ENCODE measurements at places on chromosomes 2 and 18.
A peak's percentile ranks its signal among the peaks of the same experiment; 100 is the strongest.

GRCh38 chr2:11533278-11534070, at the start of gene GREB1:
Gene GREB1 (plus strand): TSS chr2:11534045. CDS start chr2:11556615, 22,570 bp downstream.
- no peak for DNase-seq

DNA sequence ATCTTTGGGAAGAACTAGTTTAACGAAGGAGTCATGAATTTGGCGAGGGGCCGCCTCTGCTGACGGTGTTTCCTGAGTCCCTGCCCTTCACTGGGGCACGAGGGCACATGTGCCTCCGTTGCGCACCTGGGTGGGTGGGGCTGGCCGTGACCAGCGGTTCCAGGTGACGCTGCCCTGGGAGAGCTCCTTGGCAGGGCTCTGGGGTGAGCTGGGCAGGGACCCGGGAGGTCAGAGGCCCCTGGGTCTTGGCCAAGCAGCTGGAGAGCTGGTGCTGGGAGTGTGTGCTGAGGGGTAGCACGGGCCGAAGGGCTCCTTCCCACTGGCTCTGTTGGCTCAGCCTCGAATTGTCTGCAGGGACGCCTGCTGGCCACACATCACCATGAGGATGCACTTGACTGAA, 104.6 kb downstream of the RTP5 start:
- no peak for DNase-seq

GRCh38 chr18:56559044-56559443, 79.3 kb downstream of the TXNL1 start:
- no peak for DNase-seq

DNA sequence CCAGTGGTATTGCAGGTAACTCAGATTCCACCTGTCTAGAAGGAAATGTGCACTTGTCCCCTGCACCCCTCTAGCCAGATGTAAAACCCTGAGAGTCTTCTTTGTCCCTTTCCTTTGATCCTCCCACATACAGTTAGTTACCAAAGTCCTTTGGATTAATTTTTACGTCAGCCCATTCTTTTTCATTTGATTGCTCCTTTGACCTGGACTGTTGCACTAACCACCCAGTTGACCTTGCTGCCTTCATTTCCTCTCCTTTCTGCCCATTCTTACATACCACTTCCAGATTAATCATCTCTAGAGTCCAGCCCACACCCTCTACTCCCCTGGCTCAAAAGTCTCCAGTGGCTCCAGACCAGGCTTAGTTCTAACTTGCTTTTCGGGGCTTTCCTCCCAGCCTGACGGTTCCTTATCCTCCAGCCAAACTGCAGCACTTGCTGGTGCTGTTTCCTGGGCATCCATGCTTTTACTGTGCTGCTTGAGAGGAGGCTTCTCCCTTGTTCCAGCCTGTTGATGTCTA, 99.3 kb downstream of the SPTBN1 start:
- DNase-seq = peak; percentile 30

DNA sequence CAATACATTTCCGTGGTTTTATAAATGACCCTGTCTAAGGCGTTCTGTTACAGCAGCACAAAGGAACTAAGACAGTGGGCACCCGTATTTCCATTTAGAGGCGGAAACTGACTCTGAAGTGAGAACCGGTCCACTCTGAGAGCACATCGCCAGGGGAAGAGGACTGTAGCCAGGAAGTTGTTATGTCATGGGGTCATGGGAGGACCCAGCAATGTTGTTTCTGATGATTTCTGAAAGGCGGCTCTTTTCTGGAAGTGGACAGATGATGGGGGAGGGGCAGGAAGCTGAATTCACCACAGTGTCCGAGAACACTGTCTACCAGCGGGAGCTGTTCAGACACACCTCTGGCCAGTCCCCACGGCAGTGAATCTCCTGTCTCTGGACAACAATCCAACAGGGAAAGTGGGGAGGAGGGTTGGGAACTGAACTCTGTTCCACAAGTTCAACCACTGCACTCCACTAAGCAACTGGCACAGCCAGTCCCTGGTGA, 2.1 kb upstream of the LRRFIP1 start:
- DNase-seq = peak; percentile 26

DNA sequence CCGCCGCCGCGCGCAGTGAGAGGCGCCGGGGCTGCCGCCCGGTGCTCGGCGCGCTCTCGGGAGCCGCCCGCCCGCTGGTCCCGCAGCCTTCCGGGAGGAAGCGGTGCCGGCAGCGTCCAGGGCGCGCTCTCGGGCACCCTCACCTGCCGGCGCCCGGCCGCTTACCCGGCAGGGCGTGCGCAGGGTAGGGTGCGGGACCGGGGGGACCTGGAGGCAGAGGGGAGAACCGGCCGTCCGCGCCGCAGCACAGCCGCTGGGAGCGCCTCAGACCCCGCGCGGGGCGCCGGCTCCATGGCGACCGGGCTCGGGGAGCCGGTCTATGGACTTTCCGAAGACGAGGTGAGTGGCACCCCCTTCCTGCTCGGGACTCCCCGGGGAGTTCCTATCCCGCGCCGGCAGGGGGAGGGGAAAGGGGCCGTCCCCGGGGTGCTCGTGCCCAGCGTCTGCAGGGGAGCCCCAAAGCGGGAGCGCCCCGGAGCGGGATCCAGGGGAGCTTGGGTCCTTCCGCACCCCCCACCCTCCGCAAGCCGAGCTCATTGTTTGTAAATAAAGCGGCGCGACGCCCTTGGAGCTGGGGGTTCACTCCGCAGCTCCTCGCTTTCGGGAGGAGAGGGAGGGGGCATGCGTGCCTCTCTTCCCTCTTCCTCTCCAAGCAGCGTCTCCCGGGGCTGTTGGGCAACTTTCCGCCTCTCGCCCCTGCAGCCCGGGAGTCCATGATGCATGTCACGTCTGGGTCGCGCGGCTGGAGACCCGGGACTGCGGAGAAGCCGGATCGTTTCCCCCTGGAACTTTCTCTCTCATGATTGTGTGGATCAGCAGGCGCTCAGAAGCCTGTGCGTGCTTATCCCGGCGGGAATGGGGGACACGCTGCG, 580 bp downstream of the NEDD4L start:
- peak; percentile 55 for DNase-seq

DNA sequence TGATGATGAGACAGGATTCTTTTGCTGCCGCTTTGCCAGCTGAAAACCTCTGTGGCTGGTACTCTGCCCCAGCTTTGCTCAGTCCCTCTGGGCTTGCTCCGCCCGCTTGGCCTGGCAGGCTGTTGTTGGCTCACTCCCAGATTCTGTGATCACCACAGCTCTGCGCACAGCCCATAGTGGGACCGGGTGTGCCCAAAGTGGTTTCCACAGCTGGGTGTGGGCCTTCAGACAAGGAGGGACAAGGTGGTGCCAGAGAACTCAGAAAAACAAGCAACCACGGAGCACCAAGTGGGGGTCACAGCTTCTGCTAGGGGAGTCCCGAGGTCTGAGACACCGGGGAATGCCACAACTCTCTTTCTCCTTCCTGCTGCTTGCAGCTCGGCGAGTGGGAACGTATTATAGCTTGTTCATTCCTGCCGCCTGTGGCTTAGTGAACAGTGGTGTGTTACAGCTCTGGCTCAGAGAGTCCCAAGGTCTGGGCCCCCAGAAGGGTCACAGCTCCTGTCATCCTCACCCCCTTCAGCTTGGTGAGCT, 9.2 kb upstream of the KYNU start:
- peak; percentile 77 for DNase-seq

- no peak for DNase-seq
Observed at GRCh38 chr2:24123922-24124580, 782 bp downstream of the FAM228B start.

GRCh38 chr2:223887127-223887526, 49.7 kb upstream of the AP1S3 start:
- no peak for DNase-seq

DNA sequence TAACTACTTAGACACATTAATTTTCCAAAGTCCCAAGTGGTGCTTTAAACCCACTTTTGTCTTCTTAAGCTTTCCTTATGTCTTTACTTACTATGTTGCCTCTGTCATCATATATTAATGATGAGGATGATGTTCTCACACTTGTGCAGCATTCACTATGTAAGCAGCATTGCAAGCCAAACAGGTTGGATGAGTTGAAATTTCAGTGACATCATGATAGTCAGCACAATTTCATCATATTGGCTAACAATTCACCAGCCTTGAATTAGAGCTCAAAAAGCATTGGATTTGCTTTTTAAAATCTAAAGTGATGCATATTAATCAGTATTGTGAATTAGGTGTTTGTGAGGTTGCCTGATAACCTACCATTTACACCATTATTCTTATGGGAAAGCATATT, 7.7 kb downstream of the APLF start:
- DNase-seq = no peak

DNA sequence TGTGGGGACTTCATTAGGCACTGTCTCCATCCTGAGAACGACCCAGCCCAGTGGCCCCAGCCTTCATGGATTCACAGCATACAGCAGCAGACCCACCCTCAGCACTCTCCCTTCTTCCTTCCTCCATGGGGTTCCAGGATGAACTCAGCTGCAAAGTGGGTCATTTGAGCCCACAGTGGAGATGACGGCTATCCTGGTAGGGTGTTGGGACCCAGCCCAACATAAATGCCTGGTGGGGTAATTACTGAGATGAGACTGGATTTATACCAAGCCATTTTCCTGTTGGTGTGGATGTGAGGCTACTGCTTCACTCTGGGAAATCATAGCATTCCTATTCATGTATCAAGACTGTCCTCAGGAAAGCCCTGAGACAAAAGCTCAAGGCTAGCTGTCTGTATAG, 536.7 kb upstream of the TNP1 start:
- no peak for DNase-seq

DNA sequence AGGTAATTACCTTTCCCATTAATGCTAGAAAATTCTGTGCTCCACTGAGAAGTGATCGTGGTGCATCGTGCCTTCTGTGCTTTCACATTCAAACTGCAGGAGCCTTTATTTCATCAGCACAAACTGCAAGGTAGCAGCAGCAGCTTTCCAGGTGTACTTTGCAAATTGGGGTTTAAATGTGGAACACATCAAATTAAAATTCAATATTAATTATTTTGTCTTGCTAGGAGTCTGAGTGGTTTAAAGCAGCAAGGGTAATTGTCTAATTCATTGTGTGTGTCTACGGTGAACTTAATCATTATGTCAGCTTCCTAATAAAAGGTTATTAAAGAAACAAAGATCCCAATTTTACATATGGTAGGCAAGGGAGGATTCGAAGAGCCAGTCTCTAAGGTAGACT, 180.8 kb upstream of the ATP5MC3 start:
- DNase-seq = no peak

- peak; percentile 28 for DNase-seq
Observed at GRCh38 chr2:240998995-240999791, 775 bp downstream of the SNED1 start.

DNA sequence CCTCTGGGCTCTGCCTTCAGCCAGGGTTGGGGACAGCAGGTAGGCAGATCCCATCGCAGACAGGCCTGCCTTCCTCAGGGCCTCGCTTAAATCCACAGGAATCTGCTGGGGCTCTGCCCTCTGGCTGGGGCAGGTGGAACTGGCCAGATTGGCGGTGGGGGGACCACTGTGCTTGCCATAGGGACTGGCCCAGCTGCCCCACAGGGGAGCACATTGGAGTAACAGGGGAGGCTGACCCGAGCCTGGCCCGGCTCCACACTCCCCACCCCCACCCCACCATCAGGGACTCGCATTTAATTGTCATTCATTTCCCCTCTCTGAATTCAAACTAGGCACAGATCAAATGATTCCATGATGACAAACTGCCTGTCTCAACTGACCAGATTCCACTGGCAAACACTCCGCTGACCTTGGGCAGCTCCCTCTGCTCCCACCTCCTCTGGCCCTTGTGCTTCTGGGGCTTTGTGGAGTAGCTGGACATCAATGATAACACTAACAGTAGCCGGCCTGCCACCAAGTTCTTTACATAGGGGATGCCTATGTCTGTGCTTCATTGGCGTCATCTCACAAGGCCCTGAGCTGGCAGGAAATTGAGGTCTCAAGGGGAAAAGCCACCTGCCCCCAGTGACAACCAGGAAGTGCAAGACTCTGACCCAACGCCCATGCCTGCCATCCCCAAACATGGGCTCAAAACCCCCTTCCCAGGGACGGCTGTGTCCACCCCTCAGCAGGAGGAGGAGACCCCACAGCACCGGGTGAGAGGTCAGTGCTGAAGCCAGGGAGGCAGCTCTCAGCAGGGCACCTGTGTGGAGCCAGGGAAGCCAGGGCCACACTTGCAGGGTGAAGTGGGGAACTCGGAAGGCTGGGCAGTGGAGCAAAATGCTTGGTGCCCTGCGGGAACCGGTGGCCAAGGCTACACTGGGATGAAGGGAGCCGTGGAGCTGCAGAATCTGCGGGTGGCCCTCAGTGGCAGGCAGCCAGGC, 2.1 kb upstream of the B3GNT7 start:
- DNase-seq = no peak

DNA sequence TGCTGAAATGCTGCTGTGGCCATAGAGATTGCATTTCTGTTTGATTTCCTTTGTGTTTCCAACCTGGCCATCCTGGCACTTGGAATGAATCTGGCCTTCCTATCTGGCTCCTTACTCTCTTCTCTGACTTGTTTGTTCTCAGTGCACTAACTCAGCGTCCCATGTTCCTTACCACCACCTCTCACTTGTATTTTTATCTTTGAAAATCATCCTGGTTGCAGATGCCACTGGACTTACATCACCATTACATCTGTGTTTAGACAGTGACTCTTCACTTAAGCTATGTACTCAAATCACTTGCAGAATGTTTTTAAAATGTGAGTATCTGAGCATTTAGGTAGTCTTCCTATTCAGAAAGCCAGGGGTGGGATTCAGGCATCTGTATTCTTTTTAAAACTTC, 239.5 kb downstream of the WDR7 start:
- DNase-seq = no peak

DNA sequence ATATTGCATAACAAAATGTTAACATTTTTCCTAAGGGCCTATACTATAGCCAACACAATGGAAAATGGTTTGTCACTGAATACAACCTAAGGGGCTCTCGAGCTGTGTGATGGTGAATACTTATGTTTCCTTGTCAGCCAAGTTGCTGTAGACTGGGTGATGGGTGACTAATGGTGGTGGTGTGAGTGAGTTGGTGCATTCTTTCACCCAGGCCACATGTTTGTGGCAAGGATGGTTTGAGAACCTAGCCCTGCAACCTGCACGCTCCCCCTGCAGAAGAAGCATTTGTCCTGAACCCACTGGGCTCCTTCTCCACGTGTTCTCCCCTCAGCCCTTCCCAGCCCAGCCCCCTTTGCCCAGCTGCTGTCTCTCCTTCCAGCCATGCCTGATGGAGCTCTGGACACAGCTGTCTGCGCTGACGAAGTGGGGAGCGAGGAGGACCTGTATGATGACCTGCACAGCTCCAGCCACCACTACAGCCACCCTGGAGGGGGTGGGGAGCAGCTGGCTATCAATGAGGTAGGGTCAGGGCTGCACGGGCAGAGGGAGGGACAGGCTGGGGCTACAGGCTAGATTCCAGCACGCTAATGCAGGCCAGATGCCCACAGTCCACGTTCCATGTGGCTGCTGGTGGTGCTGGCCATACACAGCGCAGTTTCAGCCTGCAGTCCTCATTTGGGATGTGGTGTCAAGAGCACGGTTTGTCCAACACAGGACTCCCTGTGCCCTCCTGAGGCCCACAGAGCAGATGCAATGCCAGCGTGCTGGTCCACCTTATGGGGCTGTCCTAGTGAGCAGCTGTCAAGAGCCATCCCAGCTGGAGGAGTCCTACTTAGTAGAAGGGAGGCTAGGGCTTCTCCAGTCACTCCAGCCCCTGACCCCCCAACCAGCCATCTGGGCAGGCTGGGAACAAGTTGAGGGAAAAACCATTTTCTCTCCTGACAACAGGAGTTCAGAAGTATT, 65.4 kb downstream of the FAM168B start:
- DNase-seq = no peak

Measured in transverse colon (tissue), 4 donors.